ENCODE measurements at places on chromosomes 11 and 22.

DNA sequence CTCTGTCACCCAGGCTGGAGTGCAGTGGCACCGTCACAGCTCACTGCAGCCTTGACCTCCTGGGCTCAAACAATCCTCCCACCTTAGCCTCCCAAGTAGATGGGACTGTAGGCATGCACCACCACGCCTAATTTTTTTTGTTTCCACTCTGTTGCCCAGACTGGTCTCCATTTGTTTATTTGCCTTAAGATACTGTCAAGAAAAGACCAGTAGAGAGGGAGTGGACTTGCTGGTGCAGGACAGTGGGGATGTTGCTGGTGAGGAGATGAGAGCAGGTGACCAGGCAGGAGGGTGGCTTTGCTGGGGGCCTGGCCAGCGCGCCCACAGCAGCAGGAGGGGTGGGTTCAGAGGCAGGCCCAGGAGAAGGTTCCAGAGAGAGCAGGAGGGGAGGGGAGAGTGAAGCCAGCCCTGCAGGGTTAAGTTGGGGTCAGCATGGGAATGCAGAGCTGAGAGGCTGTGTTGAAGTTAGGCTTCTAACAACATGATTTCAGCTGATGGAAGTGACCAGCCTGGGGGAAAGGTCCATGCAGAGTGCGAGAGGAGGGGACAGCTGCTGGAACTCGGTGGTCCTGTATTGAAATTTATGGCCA is 35.8 kb downstream of the NADSYN1 start:
- no peak for DNase-seq

- DNase-seq, result peak; percentile 65
These were observed 142.9 kb downstream of the CRYBB2 start for GRCh38 chr22:25362215-25362882.

GRCh38 chr22:20881231-20881630 is 22.4 kb downstream of the SNAP29 start:
- DNase-seq, result no peak

GRCh38 chr11:29009426-29009825 is 901.2 kb downstream of the METTL15 start:
- DNase-seq, result no peak

DNA sequence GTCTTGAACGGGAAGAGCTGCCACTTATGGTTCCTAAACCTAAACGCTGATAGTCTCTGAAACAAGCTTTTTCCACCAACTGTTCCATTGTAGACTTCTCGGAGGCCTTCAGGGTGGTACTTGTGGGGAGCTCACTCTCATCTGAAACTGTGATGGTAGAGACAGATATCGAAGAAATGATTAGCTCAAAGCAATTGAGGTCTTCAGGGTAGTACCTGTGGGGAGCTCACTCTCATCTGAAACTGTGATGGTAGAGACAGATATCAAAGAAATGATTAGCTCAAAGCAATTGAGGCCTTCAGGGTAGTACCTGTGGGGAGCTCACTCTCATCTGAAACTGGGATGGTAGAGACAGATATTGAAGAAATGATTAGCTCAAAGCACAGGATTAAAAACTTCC is 175.7 kb downstream of the SWAP70 start:
- DNase-seq, result no peak

GRCh38 chr11:74773476-74773875 is 24.8 kb downstream of the RNF169 start:
- no peak for DNase-seq

- no peak for DNase-seq
These were observed 152.9 kb upstream of the GRIA4 start for GRCh38 chr11:105456950-105457349.

DNA sequence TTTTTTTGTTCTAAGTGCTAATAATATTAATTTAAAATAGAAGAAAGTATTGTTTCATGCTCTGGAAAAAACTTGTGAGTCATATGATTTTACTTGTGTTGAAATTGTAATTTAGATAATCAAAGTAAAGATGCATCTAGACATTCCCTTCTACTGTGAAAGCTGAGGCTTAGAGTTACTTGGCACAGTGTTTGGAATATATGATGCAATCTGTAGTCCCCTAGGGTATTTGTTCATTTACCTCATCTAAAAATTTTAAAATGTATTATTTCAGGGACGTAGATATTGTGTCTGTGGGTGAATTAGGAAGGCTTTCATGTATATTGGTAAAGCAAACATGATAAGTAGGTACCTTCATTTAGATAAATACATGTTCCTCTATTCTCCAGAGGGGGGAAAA is 793.5 kb upstream of the CNTN5 start:
- no peak for DNase-seq

GRCh38 chr22:42443240-42444076 is 11.3 kb upstream of the NFAM1 start:
- DNase-seq, result no peak

- no peak for DNase-seq
These were observed 554.6 kb downstream of the OPCML start for GRCh38 chr11:132977746-132978145.

GRCh38 chr22:44206330-44206645 is 25.6 kb downstream of the PARVG start:
- DNase-seq, result no peak

GRCh38 chr11:19873730-19874129 is 161.1 kb downstream of the NAV2 start:
- DNase-seq, result no peak

GRCh38 chr22:31489632-31490495 is at the start of gene EIF4ENIF1:
TSS of gene EIF4ENIF1 (minus strand) at chr22:31489842. CDS start at chr22:31488718, 1,124 bp downstream.
- peak; percentile 67 for DNase-seq

DNA sequence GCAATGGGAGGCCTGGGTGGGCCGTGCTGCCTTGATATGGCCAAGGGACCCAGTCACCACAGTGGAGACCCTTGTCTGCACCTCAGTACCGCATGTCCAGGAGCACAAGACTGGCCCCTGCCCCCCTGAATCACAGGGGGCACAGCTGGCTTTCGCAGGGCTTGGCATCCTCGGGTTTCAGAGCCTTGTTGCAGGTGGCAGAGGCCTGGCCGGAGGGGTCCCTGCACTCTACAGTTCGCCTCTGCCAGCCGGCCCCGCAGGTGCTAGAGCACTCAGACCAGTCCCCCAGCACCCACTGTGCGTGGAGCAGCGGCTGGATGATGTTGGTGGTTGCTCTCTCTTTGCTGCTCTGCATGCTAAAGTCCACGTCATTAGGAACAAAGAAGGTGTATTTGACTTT is 23.0 kb downstream of the ADAMTS8 start:
- no peak for DNase-seq

GRCh38 chr11:95563173-95563572 is 226.4 kb downstream of the FAM76B start:
- DNase-seq, result no peak

- no peak for DNase-seq
These were observed 90.8 kb downstream of the FAM168A start for GRCh38 chr11:73507086-73507485.

GRCh38 chr11:96054870-96055705 is 131.2 kb upstream of the MTMR2 start:
- DNase-seq, result no peak

DNA sequence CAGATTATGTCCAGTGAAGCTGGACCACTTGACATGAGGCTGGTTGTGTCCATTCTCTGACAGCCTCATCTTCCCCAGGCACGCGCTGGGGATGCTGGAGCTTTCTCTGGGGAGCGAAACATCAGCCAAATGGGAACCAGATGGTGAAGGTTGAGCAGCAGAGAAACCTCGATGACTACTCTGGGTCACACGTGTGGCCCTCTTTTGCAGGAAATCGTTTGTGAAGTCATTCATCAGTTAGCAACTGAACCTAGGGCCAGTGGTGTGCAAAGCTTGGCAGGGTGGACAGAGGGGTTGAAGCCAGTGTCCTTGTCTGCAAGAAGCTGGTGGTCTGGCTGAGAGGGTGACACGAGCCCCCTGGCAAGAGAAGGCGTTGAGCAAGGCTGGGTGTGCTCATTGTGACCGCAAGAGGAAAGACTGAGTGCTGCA is 109.8 kb downstream of the ZBTB16 start:
- DNase-seq, result no peak

GRCh38 chr11:62444835-62445234 is 26.0 kb downstream of the SCGB1A1 start:
- no peak for DNase-seq

- DNase-seq, result no peak
These were observed 88.4 kb downstream of the CCDC81 start for GRCh38 chr11:86463120-86463519.

GRCh38 chr11:78390809-78391208 is 26.8 kb downstream of the GAB2 start:
- no peak for DNase-seq

GRCh38 chr11:107999759-108000455 is 8.8 kb upstream of the CUL5 start:
- DNase-seq, result no peak

DNA sequence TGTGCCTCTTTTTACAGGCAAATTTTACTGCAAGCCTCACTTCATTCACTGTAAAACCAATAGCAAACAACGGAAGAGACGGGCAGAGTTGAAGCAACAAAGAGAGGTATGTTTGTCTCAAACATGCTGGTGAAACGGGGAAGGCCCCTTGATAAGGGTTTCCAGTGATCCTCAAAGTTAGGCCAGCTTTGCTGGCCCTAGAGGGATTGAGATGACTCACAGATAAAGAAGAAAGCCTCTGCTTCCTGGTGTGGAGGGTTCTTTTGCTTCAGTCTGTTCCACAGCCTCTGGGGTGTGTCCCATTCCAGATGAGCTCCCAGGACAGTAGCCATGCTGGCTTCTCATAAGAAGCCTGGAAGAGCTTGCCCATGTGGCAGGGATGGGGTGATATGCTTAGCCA is 118.9 kb upstream of the PARVA start:
- no peak for DNase-seq

DNA sequence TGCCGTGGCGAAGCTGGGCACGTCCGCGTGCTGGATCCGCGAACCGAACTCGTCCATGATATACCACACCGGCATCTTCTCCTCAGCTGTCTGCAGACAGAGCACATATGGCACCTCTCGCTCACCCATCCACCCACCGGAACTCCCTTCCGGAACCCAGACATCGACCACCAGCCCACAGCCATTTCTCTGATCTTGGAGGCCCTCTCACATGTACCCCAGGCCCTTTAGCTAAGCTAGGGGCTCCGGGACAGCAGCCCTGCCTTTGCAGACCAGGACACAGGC is 7.1 kb downstream of the TTLL12 start:
- no peak for DNase-seq

GRCh38 chr11:83456075-83456474 is 169.9 kb upstream of the CCDC90B start:
- DNase-seq, result no peak

DNA sequence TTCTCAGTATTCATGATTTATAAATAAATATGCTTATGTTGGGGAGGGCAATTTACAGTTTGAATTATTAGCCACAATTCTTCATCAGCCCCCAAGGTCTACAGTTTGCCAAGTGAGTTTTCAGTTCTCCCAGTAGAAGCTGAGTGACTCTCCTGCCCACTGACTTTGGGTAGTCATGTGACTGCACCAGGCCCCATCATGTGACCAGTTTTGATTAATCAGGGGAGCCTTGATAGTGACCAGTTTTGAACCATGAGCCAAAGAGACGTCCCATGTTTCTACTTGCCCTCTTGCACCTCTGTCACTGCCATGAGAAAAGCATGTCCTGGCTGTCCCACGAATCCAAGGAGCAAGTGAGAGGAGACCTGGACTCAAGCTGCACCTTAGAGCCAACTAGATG is 32.5 kb downstream of the SYN3 start:
- no peak for DNase-seq

DNA sequence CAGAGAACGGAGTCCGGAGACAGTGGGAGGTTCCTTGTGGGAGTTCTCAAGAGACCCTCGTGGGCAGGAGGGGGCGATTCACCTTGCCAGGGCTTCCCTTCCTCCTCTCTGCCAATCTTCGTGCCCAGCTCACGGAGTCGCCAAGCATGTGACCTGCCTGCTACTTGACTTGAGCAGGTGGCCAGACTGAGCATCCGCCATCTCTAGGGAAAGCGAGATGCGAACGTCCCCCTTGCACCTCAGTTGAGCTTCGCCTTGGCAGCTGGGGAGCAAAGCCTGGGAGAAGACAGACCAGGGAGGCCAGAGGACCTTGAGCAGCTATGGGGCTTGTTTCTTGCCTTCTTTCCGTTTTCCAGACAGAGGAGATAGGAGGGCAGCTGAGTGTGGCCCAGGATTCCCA is 123.2 kb downstream of the GRIK4 start:
- no peak for DNase-seq

GRCh38 chr11:129414144-129414872 is 38.7 kb downstream of the BARX2 start:
- DNase-seq, result no peak

GRCh38 chr11:119087123-119087522 is 2.4 kb downstream of the HMBS start:
- no peak for DNase-seq

GRCh38 chr11:64049509-64049908 is 13.8 kb downstream of the FLRT1 start:
- DNase-seq, result no peak

DNA sequence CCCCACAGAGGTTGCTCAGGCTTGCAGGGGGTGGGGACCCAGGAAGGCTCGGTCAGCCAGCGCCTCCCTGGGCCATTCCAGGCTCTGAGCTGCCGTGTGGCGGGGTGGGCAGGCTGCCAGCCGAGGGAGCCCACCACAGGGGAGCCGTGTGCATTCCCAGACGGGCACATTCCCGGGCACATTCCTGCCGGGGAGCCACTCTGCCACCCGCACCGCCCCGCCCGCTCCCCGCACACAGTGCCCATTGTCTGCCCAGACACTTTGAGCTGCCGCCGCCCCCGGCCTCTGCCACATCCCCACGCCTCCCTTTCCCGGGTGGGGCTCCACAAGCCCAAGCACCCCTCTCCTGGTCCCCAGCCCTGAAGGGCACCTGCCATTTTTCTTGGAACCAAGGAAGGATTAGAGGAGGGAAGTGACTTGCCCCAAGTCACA is 27.4 kb downstream of the RPL3 start:
- DNase-seq, result no peak

DNA sequence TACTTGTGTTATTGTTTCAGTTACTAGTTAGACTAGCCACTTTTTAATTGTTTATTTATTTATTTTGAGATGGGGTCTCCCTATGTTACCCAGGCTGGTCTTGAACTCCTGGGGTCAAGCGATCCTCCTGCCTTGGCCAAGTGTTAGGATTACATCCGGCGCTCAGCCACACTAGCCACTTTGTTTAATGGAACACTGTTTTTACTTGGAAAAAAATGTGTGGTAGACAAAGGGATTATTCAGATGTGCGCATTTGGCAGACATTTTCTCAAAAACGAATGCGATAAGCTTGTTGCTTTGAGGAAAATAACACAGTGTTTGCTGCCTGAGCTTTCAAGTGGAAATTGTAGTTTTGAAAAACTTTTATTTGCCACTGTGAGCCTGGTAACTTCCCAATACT is 51.0 kb downstream of the CTNND1 start:
- no peak for DNase-seq
